Upper lobe of right lung (tissue), 1 donor: ENCODE measurements at places on chromosomes 16 and 17.

DNA sequence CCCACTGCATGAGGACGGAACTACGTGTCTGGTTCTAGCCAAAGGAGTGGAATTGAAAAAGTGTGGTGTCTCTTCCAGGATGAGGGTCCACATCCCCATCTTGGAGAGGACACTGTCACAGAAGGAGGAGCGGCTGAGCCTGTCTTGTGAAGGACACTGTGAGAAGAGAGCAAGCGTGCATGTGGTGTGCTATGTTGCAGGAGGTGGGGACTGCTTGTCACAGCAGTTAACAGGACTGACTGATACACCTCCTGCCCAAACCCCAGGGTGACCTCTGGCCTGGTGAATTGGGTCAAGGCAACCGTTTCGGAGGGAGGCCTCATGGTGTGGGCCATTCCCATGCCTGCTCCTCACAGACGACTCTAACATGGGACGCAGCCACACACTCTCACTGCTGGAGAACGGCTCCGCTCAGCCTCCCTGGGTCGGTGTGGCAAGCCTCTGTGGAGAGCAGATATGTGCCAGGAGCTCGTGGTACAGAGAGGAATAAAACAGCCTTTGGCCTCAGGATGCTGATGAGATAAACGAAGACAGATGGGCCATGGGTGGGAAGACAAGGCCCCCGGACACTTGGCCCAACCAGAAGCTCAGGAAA lies 56.4 kb upstream of the RBFOX3 start:
- DNase-seq = peak; percentile 40

- DNase-seq = peak; percentile 79
Observed at GRCh38 chr17:15945527-15946191, 729 bp downstream of the ADORA2B start.

GRCh38 chr17:79936641-79937381 lies 97.6 kb upstream of the CBX4 start:
- no peak for DNase-seq

DNA sequence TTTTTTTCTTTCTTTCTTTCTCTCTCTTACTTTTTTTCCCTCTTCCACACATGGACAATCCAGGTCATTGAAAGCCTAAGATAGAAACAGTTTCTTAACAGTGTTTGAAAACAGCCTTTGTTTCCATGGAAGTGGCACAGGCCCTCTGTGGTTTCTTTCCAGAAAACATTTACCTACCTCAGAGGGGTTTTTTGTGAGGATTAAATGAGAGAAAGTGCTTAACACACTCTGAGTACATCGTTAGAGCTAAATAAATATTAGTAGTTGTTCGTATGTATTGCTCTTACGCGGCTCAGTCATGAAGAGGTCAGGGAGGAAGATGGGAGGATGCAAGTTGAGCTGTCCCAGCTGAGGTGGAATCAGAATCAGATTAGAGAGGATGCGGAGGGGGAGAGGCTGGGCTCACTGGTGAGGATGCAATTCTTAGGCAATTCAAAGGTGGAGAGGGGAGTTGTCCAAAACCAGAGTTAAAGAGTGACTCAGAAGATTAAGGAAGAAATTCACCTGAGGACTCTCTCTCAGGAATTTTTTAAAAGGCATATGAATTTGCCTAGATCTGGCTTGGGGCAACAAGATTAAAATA lies 345.4 kb downstream of the PMP22 start:
- no peak for DNase-seq

GRCh38 chr16:50681021-50681885 lies at the start of gene SNX20:
Gene SNX20, minus strand, starts transcription at chr16:50681312. Its CDS starts 3,786 bp downstream, at chr16:50677526.
- DNase-seq = no peak

GRCh38 chr16:9256196-9256595 lies 164.8 kb downstream of the HAPSTR1 start:
- no peak for DNase-seq

GRCh38 chr17:74528491-74529199 lies 2.6 kb downstream of the CD300LB start:
- DNase-seq = no peak

DNA sequence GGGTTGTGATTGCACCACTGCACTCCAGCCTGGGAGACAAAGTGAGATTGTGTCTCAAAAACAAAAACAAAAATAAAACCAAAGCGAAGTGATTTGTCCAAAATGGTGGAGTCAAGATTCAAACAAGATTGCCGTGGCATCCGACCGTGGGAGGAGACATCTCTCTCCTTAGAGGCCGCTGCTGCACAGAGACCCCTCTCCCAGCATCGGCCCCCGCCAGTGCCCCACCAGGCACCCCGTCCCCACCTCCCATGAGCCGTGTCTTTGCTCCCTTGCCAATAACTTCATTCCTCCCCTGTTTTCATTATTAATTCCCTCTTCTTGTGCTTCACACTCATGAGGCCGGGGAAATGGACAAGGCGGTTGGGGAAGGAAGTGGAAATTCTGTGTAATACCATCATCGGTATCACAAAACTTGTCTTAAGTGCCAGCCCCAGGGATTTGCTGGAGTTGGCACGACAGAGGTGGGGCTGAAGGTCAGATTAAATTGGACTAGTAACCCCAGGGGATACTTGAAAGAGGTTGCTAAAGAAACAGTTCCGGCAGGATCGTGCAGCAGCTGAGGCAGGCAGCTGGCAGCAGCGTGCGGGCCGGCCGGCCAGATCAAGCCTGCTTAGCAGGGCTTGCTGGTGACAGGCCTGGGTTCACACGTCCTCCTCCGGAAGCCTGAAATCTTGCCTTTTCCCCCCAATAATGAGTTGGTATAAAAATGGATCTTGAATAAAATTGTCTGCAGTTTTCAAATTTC lies 66.8 kb downstream of the RTN4RL1 start:
- no peak for DNase-seq

GRCh38 chr17:37067555-37068111 lies 118.9 kb downstream of the AATF start:
- DNase-seq = no peak

- DNase-seq = no peak
Observed at GRCh38 chr16:78993346-78993745, 607.2 kb downstream of the MAF start.

DNA sequence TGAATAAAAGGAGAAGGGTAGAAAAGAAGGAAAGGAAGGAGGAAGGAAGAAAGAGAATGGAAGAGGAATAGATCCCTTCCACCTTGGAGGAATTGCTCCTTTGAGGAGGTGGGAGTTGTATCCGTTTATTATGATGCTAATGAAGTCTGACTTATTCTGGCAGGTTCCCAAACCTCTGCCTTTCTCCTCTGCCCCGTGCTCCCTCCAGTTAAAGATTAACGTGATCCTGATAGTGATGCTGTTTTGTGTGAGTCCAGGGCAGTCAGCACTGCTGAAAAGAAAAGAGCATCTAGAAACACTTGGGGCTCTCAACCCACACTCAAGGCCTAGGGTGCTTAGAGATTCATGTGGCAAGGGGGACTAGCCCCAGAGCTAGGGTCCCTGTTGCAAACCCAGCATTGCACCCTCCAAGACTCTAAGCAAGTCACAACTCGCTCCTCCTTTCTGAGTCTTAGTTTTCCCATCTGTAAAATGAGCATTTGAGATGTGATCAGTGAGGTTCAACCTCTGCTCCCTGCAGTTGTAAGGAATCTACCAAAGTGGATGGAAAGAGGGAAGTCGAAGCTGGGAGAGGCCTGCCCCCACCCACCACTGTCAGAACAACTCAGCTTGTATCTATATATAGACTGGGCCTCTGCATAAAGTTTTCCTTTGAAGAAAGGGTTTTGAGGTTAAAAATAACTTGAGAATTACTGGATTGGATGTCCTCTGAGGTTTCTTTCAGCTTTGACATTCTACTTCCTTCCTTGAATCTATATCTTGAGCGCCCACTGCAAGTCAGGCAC lies 46.9 kb upstream of the TMEM132E start:
- no peak for DNase-seq

DNA sequence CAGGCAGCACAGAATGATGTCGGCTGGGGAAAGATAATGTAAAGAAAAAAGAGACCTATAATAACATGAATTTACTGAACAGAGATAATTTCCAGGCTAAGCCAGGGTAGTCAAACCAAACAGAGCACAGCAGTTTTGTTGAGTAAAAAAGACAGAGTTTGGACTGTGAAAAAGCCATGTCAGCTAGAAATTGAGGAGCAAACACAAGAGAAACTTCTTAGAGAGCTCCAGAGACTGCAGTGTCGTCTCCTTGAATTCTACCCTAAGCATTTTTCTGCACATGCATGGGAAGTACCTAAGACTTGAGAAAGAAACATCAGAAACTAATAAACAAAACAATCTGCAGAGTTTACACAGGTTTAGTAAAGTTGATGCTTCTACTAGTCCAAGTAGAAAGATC lies 1098.8 kb upstream of the CDH8 start:
- DNase-seq = no peak

GRCh38 chr17:6936370-6937028 lies 59.4 kb upstream of the ALOX12 start:
- no peak for DNase-seq

- DNase-seq = no peak
Observed at GRCh38 chr17:78939615-78940014, 14.4 kb upstream of the TIMP2 start.

GRCh38 chr16:31489298-31489564 lies 6.3 kb downstream of the SLC5A2 start:
- no peak for DNase-seq

DNA sequence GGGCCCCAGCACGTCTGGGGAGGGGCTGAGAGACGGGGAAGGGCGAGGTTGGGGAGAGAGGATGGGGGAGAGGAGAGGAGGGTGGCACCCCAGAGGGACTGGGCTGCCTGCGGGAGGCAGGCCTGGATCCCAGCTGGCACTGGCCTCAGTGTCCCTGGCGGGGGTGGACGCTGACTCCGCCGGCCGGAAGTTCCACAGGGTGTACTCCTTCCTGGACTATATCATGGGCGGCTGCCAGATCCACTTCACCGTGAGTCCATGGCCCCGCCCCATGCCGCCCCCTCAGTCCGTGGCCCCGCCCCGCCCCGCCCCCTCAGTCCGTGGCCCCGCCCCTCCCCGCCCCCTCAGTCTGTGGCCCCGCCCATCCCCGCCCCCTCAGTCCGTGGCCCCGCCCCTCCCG lies 11.3 kb downstream of the CPNE7 start:
- no peak for DNase-seq

DNA sequence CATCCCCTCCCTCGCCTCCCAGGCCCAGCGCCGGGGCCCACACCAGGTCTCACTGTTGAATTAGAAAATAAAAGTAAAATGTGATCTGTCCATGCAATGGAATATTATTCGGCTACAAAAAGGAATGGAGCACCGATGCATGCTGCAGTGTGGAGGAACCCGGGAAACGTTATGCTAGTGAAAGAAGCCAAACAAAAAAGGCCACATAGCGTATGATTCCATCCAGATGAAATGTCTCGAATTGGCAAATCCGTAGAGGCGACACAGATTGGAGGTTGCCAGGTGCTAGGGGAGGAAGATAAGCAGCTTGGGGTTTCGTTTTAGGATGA lies 972 bp upstream of the ADCY9 start:
- no peak for DNase-seq

GRCh38 chr17:56595831-56596690 lies 2.6 kb downstream of the NOG start:
- DNase-seq = no peak

- DNase-seq = no peak
Observed at GRCh38 chr17:15180121-15180561, 85.0 kb downstream of the PMP22 start.

GRCh38 chr17:41002814-41003213 lies 3.1 kb upstream of the KRTAP3-2 start:
- DNase-seq = no peak

- no peak for DNase-seq
Observed at GRCh38 chr17:41020336-41020735, 6.7 kb downstream of the KRTAP1-5 start.

DNA sequence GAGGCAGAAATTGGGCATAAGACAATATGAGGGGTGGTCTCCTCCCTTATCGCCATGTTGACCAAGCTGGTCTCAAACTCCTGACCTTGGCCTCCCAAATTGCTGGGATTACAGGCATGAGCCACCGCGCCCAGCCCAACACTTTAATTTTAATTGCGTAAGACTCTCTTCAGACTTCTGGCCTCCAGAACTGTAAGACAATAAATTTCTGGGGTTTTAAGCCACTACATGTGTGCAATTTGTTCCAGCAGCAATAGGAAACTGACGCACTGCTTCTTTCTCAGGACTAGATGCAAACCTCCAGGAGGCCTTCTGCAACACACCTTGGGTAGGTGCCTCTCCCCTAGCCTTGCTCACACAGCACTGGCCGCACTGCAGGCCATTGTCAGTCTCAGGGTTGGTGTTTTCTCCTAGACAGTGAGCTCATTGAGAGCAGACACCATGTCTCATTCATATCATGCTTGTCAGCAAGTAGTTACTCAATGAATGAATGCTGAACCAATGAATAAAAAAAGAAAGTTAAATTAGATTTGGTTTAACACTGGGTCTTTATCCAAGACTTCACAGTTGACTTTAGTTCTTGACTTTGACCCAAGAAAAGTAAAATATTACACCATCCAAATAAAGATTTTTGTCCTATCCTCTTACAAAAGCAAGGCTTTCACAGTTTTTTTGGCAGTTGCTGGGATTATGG lies 5.5 kb upstream of the ACSF2 start:
- DNase-seq = no peak

- DNase-seq = no peak
Observed at GRCh38 chr16:48558371-48558841, 51.6 kb downstream of the N4BP1 start.

- DNase-seq = no peak
Observed at GRCh38 chr17:12545877-12546513, 119.7 kb upstream of the MYOCD start.

DNA sequence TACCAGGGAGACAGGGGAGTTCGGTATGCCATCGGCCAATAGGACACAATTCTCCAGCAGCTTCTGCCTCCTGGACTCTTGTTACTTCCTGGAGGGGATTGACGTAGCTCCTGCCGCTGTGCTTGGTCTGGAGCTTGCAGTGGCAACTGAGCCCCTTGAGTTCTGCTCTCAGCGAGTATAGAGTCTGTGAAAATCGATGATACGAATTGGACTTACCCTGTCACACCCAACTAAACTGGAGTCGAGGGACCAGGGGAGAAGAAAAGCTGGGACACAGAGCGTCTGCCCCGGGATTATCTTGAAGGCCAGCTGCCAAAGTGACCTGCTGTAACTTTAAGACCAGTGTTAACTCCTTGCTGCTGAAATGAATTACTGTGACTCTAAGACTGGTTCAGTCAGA lies 22.2 kb downstream of the SEC14L1 start:
- no peak for DNase-seq

DNA sequence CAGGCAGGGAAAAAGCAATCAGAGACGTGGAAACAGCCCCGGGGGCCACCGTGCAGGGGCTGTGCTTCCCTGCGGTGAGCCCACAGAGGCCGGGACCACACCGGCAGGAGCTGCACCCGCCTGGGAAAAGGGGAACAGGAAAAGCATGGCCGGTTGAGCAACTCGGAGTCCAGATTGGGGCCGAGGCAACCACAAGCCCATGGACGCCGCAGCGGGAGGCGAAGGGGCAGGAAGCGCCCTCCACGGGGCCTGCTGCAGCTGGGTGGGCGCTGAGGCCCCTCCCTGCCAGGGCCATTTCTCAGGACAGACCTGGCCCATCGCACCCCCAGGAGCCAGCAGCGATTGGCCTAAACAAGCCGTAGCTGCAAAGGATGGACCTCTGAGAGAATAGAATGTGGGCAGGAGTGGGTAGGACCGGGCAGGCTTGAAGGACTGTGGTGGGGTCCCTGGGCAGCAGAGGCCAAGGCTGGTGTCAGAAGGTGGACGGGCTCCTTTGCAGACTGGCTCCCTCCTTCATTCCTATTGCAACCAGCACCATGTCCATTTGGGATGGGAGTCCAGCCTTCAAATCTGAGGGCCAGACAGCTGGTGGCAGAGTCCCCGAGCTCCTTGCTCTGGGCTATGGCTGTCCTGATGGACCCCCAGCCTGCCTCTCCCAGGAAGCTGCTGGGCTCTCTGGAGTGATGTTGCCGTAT lies 30.4 kb downstream of the COX4I1 start:
- DNase-seq = peak; percentile 82
